Type B pancreatic cell (in vitro differentiated cells): ENCODE measurements at places on chromosomes 3 and 15.

GRCh38 chr15:42159381-42160015 lies 3.1 kb upstream of the PLA2G4F start:
- H3K4me1 ChIP-seq = peaks cover 8% of the 10 kb centered on the region
- peaks cover 24% of the 10 kb centered on the region for H3K36me3 ChIP-seq
- H3K4me3 ChIP-seq = no peak overlapping the region
- no peak for DNase-seq
- no peak overlapping the region for H3K27ac ChIP-seq

GRCh38 chr3:86801921-86802320 lies 189.0 kb downstream of the VGLL3 start:
- H3K36me3 ChIP-seq = no peaks in the 10 kb centered on the region
- no peak for DNase-seq
- H3K27me3 ChIP-seq = no peaks in the 10 kb centered on the region
- no peaks in the 10 kb centered on the region for H3K4me1 ChIP-seq

GRCh38 chr3:16520970-16521881 lies 7.7 kb upstream of the RFTN1 start:
- H3K27ac ChIP-seq = no peak overlapping the region
- H3K27me3 ChIP-seq = peaks cover 33% of the 10 kb centered on the region
- DNase-seq = no peak
- peaks cover 17% of the 10 kb centered on the region for H3K4me1 ChIP-seq

DNA sequence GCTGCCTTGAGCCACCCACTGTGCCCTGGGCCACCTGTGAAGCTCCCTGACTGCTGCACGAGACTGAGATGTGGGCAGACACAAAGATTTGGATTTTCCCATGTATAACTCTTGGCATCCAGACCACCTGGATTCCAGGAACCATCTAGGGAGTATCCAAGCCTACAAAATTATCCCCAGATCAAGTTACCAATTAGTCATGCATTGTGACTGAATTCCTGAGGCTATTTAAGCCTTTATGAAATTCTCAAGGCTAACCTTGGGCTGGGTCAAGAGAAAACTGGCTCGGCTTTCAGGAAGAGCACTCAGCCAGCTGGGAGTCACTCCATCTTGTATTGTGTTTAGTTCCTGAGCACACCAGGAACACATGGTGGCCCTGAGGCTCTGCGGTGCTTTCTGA lies 13.3 kb upstream of the ATP13A5 start:
- H3K4me1 ChIP-seq = no peaks in the 10 kb centered on the region
- H3K36me3 ChIP-seq = no peaks in the 10 kb centered on the region
- DNase-seq = no peak
- no peak overlapping the region for H3K27ac ChIP-seq
- H3K4me3 ChIP-seq = no peak overlapping the region
- H3K27me3 ChIP-seq = no peaks in the 10 kb centered on the region

- no peak for DNase-seq
- H3K4me1 ChIP-seq = peaks cover 21% of the 10 kb centered on the region
- peak overlapping the region; percentile 72 for H3K4me3 ChIP-seq
- peaks cover 16% of the 10 kb centered on the region for H3K36me3 ChIP-seq
- no peaks in the 10 kb centered on the region for H3K27me3 ChIP-seq
- H3K27ac ChIP-seq = peak overlapping the region; percentile 75
Observed at GRCh38 chr3:179672918-179673317, 20.1 kb downstream of the USP13 start.

DNA sequence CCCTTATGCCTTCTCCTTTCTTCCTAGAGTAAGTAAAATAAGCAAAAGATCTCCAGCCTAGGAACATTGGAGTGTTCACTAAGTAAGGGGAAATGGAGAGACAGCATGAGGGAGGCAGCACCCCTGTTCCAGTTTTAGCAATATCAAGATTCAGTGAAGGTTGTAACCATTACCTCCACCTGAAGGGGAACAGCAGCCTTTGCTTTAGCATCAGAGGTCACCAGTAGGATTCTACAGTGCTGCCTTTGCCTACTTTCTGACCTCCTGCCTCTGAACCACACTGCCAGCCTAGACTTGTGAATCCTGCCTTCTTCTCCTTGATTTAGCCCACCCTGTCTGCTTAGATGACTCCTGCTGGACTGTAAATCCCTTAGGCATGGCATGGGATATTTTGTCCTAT lies 104.7 kb downstream of the GAP43 start:
- DNase-seq = no peak
- no peaks in the 10 kb centered on the region for H3K27me3 ChIP-seq
- H3K4me3 ChIP-seq = no peak overlapping the region
- no peaks in the 10 kb centered on the region for H3K36me3 ChIP-seq
- H3K27ac ChIP-seq = no peak overlapping the region

- no peak overlapping the region for H3K4me3 ChIP-seq
- peaks cover 21% of the 10 kb centered on the region for H3K4me1 ChIP-seq
- DNase-seq = no peak
- peaks cover 18% of the 10 kb centered on the region for H3K27me3 ChIP-seq
- H3K27ac ChIP-seq = no peak overlapping the region
Observed at GRCh38 chr3:122937745-122938144, 89.8 kb downstream of the SEMA5B start.

- peaks cover 9% of the 10 kb centered on the region for H3K36me3 ChIP-seq
- no peaks in the 10 kb centered on the region for H3K4me1 ChIP-seq
- no peak overlapping the region for H3K4me3 ChIP-seq
- DNase-seq = no peak
Observed at GRCh38 chr3:17466028-17466427, 276.4 kb downstream of the TBC1D5 start.

GRCh38 chr3:43343185-43343584 lies 56.8 kb downstream of the SNRK start:
- H3K27ac ChIP-seq = no peak overlapping the region
- no peaks in the 10 kb centered on the region for H3K27me3 ChIP-seq
- peaks cover 6% of the 10 kb centered on the region for H3K4me1 ChIP-seq
- peaks cover 50% of the 10 kb centered on the region for H3K36me3 ChIP-seq

DNA sequence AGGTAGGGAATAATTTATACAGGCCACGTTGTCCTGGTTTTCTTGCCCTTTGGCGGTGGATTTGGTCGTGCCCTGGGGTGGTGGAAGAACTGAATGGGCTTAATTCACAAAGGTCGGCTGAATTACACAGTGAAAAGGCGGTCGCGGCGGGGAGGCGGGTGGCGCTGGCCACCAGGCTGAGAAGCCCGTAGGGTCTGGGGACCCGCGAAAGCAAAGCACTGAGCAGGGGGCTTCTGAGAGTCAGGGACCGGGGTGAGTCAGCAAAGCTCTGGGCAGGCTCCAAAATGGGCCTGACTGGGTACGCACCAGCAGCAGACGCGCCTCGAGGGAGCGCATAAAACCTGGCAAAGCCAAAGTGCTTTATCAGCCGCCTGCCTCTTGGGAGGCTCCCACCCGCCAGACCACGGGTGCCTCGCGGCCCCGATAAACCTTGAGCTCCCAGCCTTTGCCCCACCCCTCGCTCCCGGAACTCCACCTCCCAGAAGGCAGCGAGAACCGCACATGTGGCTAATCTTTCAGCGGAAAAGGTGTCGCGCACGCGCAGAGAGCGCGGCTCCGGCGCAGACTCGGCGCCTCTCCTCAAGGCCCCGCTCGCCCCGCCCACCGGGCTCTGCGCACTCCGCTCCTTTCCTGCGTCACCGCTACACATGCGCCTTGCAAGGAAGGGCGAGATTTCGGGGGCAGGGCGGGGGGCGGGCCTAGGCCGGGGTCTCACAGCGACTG lies 377 bp upstream of the ABCF3 start:
- no peaks in the 10 kb centered on the region for H3K27me3 ChIP-seq
- peak; percentile 100 for DNase-seq
- peaks cover 24% of the 10 kb centered on the region for H3K4me1 ChIP-seq
- peak overlapping the region; percentile 99 for H3K4me3 ChIP-seq

DNA sequence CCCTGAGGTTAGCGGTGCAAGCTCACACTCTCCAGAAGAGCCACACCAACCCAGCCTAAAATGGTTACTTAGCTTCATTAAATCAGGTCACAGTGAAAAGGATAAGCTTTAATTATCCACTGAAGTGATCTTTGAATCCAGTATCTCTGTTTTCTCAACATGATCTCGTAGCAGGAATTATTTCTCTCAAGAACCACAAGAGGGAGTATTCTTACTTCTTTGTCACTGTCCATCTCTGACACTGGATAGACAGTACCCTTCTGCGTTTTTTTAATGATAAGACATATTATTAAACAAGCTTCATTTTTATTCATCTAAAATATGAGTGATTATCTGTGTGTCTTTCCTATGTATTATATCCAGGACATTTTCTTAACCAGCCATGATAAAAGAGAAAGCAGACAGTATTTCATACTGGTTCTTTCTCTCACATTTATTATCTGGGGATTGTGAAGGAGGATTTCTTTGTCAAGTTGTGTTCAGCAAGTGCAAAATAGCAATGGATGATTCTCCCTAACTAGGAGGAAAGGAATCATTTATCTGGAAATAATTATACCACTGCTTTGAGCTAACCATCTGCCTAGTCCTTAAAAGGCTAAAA lies 105.4 kb upstream of the CCDC54 start:
- no peaks in the 10 kb centered on the region for H3K36me3 ChIP-seq
- no peak for DNase-seq
- no peaks in the 10 kb centered on the region for H3K4me1 ChIP-seq
- H3K27ac ChIP-seq = no peak overlapping the region
- peaks cover 4% of the 10 kb centered on the region for H3K27me3 ChIP-seq
- no peak overlapping the region for H3K4me3 ChIP-seq

GRCh38 chr3:177061369-177061768 lies 135.9 kb downstream of the TBL1XR1 start:
- no peak for DNase-seq
- peaks cover 5% of the 10 kb centered on the region for H3K36me3 ChIP-seq

- H3K27me3 ChIP-seq = no peaks in the 10 kb centered on the region
- peaks cover 39% of the 10 kb centered on the region for H3K36me3 ChIP-seq
- H3K4me1 ChIP-seq = no peaks in the 10 kb centered on the region
- DNase-seq = no peak
Observed at GRCh38 chr3:197874064-197874463, 75.9 kb upstream of the RPL35A start.

- no peak for DNase-seq
- peaks cover 18% of the 10 kb centered on the region for H3K4me1 ChIP-seq
Observed at GRCh38 chr3:120095979-120096426, 1.8 kb upstream of the GSK3B start.

DNA sequence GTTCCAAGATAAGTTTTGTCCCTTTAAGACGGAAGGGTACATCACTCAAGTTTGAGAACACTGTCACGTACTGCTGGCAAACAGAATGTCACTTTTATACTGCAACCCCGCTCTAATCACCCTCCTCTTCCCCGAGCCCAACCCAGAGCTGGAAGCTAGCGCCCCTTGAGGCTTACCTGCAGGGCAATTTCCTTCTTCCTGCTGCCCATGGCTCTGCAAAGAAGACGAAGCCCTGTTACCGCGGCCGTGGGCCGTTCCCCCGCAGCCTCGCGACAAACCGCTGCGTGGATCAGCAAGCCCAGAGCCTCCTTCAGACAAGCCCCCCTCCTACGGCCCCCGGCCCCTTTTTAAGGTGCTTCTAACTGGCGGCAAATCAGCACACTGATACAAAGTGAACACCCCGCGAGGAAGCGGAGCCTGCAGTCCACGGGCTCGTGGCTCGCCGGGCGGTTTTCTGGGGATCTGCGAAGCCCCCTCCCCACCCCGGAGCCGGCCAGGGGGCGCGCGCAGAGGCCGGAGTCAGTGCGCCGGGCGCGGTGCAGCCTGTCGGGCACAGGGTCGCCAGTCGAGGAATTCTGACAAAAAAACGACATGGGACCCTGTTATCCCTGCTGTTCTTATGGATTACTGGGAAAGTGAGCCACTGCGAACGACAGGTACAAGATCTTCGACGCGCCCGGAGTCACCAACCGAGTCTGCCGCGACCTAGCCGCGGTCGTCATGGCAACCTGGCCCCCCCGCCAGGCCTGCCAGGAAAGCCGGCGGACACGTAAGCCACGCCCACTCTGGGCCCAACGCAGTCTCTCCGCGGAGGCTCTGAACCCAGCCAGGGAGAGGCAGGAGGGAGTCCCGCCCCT lies at the start of gene NME9:
Gene NME9, minus strand, starts transcription at position 725 of the 857 bp plus-strand sequence. Its CDS starts 516 bp downstream, at position 209.
- no peaks in the 10 kb centered on the region for H3K36me3 ChIP-seq
- peak; percentile 92 for DNase-seq
- peaks cover 2% of the 10 kb centered on the region for H3K27me3 ChIP-seq
- H3K4me1 ChIP-seq = peaks cover 14% of the 10 kb centered on the region
- H3K27ac ChIP-seq = peak within 1 kb of the TSS; percentile 62

DNA sequence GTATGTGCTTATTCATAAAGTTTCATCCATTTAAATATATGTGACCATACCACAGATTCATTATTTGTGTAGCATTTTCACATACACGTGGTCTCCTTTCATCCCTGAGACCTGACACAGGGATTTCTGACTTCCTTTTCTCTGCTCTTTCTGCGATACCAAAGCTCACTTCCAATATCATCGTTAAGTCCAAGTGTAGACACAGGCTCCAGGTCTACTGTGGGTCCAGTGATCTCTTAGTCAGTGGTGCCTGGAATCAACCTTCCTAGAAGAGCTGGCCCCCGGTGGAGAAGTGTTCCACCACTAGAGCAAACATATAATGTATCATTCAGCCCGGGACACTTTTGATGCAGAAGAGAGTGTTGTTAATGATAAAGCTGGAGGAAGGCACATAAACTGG lies 72.4 kb downstream of the LDHAL6B start:
- H3K4me3 ChIP-seq = no peak overlapping the region
- no peak for DNase-seq
- peaks cover 5% of the 10 kb centered on the region for H3K4me1 ChIP-seq
- no peak overlapping the region for H3K27ac ChIP-seq

DNA sequence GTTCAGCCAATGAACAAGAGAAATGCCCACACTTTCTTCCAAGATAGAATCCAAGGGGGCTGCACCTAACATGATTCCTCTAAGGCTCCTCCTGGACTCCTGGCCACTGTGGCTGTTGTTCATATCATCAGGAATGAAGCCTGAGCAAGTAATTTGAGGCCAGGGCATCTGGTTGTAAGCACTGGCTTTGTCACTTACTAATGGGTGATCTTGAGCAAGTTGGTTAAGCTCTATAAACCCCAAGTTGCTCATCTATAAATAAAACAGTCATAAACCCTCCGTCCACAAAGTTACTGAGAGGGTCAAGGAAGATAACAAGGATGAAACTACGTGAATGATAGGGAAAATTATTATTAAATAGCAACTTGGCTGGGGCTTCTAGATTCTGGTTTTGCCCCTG lies 58.3 kb downstream of the CDC25A start:
- H3K36me3 ChIP-seq = no peaks in the 10 kb centered on the region
- DNase-seq = no peak
- H3K4me3 ChIP-seq = no peak overlapping the region
- H3K27me3 ChIP-seq = no peaks in the 10 kb centered on the region

GRCh38 chr3:179771797-179772196 lies 119.0 kb downstream of the USP13 start:
- no peak overlapping the region for H3K4me3 ChIP-seq
- peaks cover 13% of the 10 kb centered on the region for H3K36me3 ChIP-seq
- H3K27ac ChIP-seq = no peak overlapping the region
- no peak for DNase-seq
